ENCODE measurements at places on chromosomes 7 and 10. TPM values are rescaled to one million over a fixed set of nuclear protein-coding genes. Genes with fewer than 3 reads are reported as not detected.

The MMP21 gene
- total RNA-seq, result 0.09 TPM

The SKIDA1 gene
- total RNA-seq, result 0.90 TPM

The MRLN gene
- total RNA-seq, result not detected

The MAT1A gene
- not detected for total RNA-seq

The CYTH3 gene
- total RNA-seq, result 27.1 TPM

The CPVL gene
- 3.2 TPM for total RNA-seq

The TMEM270 gene
- not detected for total RNA-seq

The ALOX5 gene
- total RNA-seq, result not detected

The LIPN gene
- not detected for total RNA-seq

The ZNF398 gene
- 11.2 TPM for total RNA-seq

The AQP1 gene
- total RNA-seq, result 2.8 TPM

The VWDE gene
- total RNA-seq, result 0.09 TPM

The JAKMIP3 gene
- total RNA-seq, result 1.1 TPM

The SPDYE11 gene
- 0.08 TPM for total RNA-seq

The LRRC17 gene
- total RNA-seq, result 95.6 TPM

The THSD7A gene
- total RNA-seq, result 2.5 TPM

The TUBAL3 gene
- total RNA-seq, result not detected

The SEPTIN14 gene
- total RNA-seq, result not detected

The NUDT13 gene
- total RNA-seq, result 1.8 TPM

The C10orf88 gene
- total RNA-seq, result 7.8 TPM

The GATA3 gene
- total RNA-seq, result not detected

The AOAH gene
- total RNA-seq, result 0.74 TPM

The TEX36 gene
- total RNA-seq, result 2.1 TPM

The DUSP5 gene
- 21.6 TPM for total RNA-seq

The PLAU gene
- 21.6 TPM for total RNA-seq

The LIPF gene
- total RNA-seq, result not detected

The RARRES2 gene
- 1.4 TPM for total RNA-seq

The C7orf57 gene
- total RNA-seq, result 0.09 TPM

The PTER gene
- total RNA-seq, result 20.5 TPM

The GBX1 gene
- total RNA-seq, result not detected

The OR2A1 gene
- 0.27 TPM for total RNA-seq

The PNLIPRP3 gene
- not detected for total RNA-seq

The RGR gene
- not detected for total RNA-seq

The CALML5 gene
- total RNA-seq, result not detected

The AGR2 gene
- not detected for total RNA-seq

The AGMO gene
- not detected for total RNA-seq

The XRCC2 gene
- 1.1 TPM for total RNA-seq
